ENCODE measurements at places on chromosomes 6 and 20. TPM values are rescaled to one million over a fixed set of nuclear protein-coding genes. Genes with fewer than 3 reads are reported as not detected.

GRCh38 chr6:129817821-129818220 lies 43.3 kb downstream of the TMEM244 start:
- no peak overlapping the region for H3K4me3 ChIP-seq
- no peaks in the 10 kb centered on the region for H3K4me1 ChIP-seq
- no peaks in the 10 kb centered on the region for H3K36me3 ChIP-seq
- H3K27me3 ChIP-seq = no peaks in the 10 kb centered on the region

DNA sequence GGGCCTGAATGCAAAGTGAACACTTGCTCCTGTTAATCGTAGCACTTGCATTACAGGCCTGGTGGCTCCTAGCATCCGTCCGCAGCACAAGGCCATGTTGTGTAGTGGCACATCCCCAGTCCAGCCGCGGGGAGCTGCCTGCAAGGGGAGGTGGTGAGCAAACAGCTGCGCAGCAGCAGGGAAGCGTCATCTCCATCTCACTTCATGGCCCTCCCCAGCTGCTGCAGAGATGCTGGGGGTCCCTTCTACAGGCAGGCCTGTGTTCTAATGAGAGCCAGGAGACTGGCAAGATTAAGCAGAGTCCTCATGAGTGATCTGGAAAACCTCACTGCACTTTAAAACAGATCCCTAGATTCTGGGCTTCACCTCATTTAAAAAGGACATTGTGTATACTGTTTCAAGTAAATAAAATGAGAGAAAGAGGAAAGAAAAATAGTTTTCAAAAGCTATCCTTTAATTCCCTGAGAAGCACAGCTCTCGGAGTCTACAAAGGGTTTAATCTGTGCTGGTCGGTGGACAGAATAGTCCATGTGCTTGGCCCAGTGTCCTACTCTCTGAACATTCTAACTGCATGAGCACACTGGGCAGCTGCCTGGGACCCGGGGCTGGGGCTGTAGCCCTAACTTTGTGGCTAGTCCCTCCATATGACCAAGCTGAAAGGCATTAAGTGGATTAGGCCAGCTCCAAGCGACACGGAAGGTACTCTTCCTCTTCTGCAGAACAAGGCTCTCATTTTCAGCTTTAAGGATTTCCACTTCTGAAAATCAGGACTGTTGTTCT lies 125.8 kb downstream of the LY86 start:
- H3K4me1 ChIP-seq = peaks cover 47% of the 10 kb centered on the region
- H3K27me3 ChIP-seq = no peaks in the 10 kb centered on the region
- no peak for DNase-seq
- no peaks in the 10 kb centered on the region for H3K36me3 ChIP-seq
- peak overlapping the region; percentile 93 for H3K27ac ChIP-seq

- H3K27ac ChIP-seq = no peak overlapping the region
- no peaks in the 10 kb centered on the region for H3K4me1 ChIP-seq
- H3K4me3 ChIP-seq = no peak overlapping the region
Observed at GRCh38 chr6:32369660-32370059, 2.0 kb downstream of the TSBP1 start.

ENPP4 gene
- 0.35 TPM for total RNA-seq

- peaks cover 18% of the 10 kb centered on the region for H3K4me1 ChIP-seq
- no peaks in the 10 kb centered on the region for H3K36me3 ChIP-seq
- H3K27ac ChIP-seq = peak overlapping the region; percentile 90
- no peak for DNase-seq
- no peaks in the 10 kb centered on the region for H3K27me3 ChIP-seq
Observed at GRCh38 chr6:170305805-170306323, 694 bp upstream of the FAM120B start.

BPIFB4 gene
- total RNA-seq = not detected

RAB22A gene
- total RNA-seq = 21.3 TPM

BHLHE23 gene
- not detected for total RNA-seq
